ENCODE measurements at places on chromosomes 11 and 22.

GRCh38 chr11:74141241-74141695, 29.5 kb downstream of the C2CD3 start:
- no peak for DNase-seq

DNA sequence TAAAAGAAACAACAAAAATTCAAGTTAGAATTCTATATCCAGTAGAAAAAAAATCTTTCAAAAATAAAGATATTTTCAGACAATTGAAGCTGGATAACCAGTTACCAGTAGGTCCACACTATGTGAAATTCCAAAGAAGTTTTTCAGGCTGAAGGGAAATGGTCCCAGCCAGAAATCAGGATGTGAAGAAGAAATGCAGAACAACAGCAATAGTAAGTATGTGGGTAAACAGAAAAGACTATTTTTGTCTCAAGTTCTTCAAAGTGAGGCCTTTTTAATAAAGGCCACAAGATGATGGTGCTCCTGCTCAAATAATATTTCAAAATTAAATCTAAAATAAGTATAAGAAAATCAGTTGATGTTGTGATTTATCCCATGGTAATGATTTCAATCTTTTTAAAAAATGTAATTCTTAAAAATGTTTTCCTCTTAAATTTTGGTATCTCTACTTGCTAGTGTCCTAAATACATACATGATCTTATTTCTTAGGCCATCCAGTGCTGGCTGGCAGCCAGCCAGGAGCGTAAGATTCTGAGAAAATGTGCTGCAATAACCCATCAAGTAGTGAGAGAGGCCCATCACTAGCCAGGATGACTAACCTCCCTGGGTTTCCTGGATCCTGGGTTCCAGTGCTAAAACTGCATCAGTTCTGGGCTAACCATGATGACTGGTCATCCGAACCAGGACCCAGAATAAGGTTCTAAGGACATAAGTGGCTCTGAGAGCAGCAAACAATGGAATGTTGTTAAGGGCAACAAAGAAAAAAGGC, 15.6 kb upstream of the UCP3 start:
- DNase-seq, result no peak

DNA sequence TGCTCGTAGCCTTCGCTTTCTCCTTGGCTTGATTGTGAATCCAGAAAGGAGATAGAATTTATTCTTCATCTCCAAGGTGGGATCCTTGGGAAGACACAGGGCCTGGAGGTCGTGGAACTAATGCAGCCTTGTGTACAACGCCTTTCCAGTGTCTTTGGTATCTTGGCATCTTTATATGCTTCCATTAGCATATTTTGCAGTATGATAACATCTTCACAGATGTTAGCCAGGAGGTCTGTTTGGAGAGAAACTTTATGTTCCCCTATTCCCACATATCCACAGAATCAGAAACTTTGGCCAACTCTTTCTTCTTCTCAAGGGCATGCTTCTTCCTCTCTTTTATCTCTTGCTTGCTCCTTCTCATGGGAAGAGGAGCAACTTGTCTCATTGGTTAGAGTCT, 101.2 kb downstream of the TRIM44 start:
- DNase-seq, result no peak

GRCh38 chr11:120182372-120182771, 28.5 kb upstream of the OAF start:
- no peak for DNase-seq

- DNase-seq, result no peak
Measured at GRCh38 chr11:125061281-125061680, 1.8 kb upstream of the SLC37A2 start.

GRCh38 chr11:128697645-128698174, 3.8 kb downstream of the FLI1 start:
- DNase-seq, result no peak

- no peak for DNase-seq
Measured at GRCh38 chr11:114082415-114082748, 22.9 kb downstream of the ZBTB16 start.

- DNase-seq, result peak; percentile 46
Measured at GRCh38 chr22:23212061-23213021, 32.0 kb downstream of the BCR start.

DNA sequence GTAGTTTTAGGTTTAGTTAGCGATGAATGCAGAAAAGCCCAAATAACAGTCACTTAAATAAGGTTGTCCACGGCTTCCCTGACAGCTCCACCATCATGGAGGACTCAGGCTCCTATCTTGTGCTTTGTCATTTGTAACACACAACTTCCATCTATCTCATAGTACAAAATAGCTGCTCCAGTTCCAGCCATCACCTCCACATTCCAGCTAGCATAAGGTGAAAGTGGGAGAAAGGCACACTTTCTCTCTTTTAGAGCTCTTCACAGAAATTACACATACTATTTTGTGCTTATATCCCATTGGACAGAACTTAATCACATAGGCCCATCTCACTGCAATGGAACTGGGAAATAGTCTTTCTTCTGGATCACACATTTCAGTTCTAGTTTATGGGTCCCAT, 8.7 kb downstream of the THY1 start:
- DNase-seq, result no peak

GRCh38 chr22:49656291-49656851, 171.3 kb downstream of the BRD1 start:
- no peak for DNase-seq

GRCh38 chr11:134365011-134365925, 33.5 kb downstream of the GLB1L2 start:
- no peak for DNase-seq

- no peak for DNase-seq
Measured at GRCh38 chr11:12856338-12856737, 152.8 kb upstream of the RASSF10 start.

- DNase-seq, result no peak
Measured at GRCh38 chr22:20384865-20385264, 9.1 kb upstream of the ZNF74 start.

GRCh38 chr11:35115688-35116030, 23.3 kb upstream of the CD44 start:
- no peak for DNase-seq

DNA sequence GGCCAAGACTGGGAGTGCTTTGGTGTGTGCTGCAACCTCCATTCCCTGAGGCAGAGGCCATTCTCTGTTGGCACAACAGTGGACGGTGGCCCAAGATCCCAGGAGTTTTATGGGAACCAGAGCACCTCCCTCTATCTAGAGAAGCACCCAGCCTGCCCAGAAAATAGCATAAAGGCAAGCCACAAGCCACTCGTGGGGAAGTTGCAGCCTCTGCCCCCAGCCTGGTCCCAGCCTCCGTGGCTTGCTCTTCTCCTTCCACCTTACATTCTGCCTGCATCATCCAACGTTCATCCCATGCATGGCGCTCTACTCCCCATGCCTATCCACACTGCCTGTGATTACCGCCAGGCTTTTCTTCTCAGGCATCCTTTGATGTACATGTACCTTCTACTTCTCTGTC, 15.8 kb downstream of the IL17RA start:
- no peak for DNase-seq

- no peak for DNase-seq
Measured at GRCh38 chr11:34050581-34051348, 766 bp upstream of the CAPRIN1 start.

- DNase-seq, result no peak
Measured at GRCh38 chr22:48834404-48834803, 993.3 kb downstream of the BRD1 start.

DNA sequence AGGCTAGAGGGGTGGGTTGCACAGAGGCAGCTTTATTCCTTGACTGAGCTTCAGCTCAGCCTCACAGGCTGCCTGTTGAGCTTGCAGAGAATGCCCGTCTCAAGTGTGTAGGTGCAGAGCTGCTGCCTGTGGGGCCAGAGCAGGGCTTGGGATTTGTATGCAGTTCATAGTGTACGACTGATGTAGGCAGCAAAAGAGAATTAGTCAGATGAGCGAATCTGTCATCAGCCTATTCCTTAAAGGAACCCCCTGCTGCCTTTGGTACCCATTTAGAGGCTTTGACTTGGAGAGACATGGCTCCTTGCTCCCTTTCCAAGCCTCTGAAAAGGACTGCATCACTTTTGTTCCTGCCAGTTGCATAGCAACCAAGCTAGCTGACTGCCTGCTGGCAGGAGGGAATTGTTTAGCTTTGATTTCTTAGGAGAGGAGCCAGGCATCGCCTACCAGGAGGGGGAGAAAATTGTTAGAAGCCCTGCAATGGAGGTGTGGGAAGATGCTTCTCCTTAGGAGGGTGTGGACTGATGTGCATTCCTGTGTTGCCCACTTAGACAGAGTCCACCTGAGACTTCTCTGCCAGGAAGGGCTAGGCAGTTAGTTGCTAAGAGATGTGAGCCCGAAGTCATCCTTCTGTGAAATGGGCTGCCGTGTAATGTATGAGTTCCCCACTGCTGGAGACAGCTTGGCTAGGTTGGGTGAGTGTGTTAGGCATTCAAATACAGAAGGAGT, 10.9 kb downstream of the ACO2 start:
- DNase-seq, result no peak

DNA sequence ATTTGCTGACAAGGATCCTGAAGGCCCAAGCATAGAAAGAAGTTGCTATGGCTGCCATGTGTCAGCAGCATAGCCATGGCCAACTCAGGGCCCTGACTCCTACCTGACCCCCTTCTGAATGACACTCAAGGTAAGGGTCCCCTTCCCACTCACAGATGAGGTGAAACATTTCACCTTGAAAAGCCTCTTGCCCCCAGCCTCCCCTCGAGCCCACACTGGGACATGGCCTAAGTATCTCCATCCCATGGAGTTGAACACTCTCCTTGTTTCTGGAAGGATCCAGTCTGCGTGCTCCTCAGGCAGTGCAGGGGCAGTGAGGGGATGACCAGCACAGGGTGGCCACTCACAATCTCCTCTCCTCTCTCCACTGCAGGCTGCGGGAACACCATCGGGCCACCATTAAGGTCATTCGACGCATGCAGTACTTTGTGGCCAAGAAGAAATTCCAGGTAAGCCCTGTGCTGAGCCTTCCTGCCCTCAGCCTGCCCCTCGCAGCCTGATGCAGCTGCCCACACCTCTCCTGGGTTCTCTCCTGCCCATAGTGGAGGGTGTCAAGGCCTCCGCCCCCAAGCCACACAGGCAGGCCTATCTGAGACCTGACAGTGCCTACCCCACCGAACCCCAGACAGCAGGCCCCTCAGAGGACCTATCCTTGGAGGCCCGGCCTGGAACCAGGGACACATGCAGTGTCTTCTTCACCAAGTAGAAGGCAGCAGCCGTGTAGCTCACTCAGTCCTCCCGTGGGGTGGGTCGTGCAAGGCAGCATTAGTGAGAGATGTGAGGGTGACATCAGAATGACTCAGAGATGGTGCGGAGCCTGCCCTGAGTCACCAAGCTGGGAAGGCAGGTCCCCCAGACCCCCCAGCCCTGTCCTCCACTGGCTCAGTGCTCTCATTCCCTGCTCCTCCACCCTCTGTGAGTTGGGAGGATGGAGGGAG, 68.9 kb upstream of the KCNQ1OT1 start:
- DNase-seq, result no peak

DNA sequence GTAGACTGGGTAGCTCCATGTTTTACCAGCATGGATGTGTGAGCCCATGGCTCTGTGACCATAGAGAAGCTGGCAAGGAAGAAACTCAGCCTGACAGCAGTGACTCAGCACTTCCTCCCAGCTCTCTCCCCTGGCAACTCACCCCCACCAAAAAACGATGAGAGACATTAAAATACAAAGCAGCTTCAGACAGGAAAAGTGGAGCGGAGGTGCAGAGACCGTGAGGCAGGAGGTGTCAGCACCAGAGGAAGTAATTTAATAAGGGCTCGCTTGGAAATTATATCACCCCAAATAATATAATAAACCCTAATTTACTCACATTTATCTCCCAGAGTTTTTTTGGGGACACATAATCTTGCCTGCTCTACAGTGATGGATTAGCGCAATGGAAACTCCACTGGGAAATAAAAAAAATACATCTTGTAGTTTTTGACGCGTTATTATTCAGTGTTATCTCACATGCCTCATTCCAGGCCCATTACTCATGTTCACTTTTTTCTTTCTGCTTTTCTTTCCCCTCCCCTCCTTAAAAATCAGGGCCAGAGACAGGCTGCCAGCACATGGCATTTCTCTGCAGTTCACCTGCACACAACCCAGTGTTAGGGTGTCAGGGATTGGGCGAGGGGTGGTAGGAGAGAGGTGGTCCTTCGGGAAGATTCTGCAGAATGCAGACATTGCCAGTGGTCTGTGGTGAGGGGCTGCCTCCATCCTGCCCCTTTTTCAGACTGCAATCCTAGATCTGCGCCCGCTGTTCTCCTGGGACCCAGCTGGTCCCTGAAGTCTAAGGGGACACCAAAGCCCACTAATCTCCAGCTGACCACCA, 170.8 kb downstream of the BUD13 start:
- peak; percentile 34 for DNase-seq

- no peak for DNase-seq
Measured at GRCh38 chr11:128409476-128409875, 177.9 kb downstream of the ETS1 start.

GRCh38 chr11:24289301-24289700, 207.6 kb upstream of the LUZP2 start:
- DNase-seq, result no peak

GRCh38 chr22:27387561-27387960, 414.0 kb downstream of the MN1 start:
- DNase-seq, result no peak

GRCh38 chr11:111459506-111460270, 52.5 kb downstream of the BTG4 start:
- DNase-seq, result no peak

DNA sequence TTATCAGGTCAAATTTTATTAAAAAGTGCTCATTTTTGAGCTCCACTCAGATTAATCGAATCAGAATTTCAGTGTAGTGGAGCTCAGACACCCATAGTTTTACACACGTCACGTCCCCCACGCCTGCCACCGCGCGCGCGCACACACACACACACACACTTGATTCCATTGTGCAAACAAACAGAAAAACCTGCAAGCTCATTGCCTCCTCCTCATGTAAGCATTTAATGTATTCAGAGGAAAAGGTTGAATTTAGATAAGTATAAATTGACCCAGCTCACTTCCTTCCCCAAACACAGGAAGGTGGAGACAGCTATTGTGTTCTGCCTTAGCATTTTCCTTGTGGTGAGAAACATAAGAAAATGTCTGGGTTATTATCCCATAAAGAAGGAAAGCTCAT, 336.7 kb downstream of the LUZP2 start:
- DNase-seq, result no peak

DNA sequence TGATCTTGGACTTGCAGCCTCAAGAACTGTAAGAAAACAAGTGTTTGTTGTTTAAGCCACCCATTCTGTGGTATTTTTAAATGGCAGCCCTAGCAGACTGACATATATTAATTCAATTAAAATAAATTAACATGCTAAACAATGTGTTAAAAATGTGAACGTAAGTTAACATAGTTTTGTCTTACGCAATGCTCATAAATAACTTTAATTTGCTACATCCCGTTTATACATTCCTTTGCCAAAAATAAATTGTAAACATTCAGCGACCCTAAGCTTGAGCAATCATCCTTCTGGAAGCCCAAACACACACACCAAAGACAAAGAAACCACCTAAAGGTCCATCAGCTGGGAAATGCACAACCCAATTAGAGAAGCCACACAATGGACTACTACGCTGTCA, 70.4 kb downstream of the CELSR1 start:
- DNase-seq, result no peak

GRCh38 chr22:40328546-40329456, 17.5 kb upstream of the ADSL start:
- no peak for DNase-seq

Measured in NCI-H2081 treated with DMSO at 0.1 percent for 48 hours (cell line).